ENCODE measurements at places on chromosomes 16 and 17.

DNA sequence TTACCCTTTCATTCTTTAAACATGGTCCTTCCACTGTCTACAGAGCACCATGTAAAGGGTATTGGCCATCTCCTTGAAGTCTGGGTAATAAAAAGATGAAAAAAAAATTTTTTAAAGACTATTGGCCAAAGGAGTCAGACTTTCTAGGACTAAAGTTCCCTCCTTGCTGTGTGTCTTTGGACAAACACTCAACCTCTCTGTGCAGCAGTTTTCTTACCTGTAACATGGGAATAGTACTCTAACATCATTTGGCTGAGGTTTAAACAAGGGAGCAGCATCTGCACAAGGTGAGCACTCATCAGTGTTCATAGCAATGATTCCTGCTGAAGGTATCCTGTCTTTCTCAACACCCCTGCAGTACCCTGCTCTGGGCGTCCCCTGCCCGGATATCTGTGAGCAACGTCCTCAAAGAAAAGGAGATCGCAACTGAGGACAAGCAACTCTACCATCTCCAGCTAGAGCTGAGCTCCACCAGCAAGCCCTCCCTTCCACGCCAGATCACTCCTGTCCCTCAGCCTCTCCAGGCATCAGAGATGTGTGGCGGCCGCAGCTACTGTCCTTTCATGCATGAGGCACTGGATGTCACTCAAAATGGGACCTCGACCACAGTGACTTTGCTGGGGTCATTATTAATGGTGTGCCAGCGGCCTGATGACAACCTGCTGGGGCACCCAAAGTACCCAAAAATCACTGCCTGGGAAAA is 29.5 kb upstream of the RPH3AL start:
- no peak for DNase-seq

DNA sequence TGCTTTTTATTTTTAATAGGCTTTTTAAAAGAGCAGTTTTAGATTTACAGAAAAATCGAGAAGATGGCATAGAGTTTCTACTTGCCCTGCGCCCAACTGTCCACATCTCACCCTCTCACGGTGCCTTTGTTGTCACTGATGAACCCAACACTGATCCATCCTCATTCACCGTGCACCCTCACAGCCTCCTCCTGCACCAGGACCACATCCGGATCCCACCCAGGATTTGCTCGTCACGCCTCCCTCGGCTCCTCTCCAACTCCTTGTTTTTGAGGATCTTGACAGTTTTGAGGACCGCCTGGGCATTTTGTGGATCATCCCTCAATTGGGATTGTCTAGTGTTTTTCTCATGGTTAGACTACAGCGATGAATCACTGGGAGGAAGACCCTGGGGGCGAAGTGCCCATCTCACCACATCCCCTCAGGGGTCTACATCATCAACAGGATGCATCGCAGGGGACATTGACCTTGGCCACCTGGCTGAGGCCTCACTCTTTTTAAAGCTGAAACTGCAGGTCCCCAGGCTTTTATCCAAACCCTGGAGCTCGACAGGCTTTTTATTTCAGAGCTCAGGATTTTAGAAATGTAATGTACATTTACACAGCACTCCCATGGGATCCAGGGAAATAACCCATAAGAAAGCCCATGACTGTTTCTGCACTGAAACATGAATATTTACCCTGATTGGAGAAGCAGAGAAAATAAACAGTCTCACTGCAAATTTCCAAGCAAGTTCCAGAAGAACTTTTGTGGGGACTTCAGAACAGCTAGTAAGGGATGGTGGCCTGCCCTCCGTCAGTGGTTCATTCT is 71.8 kb upstream of the ZNF469 start:
- no peak for DNase-seq

GRCh38 chr17:16425698-16426659 is 10.6 kb downstream of the TRPV2 start:
- DNase-seq, result no peak

GRCh38 chr17:17535957-17536356 is 39.8 kb upstream of the RASD1 start:
- DNase-seq, result no peak

DNA sequence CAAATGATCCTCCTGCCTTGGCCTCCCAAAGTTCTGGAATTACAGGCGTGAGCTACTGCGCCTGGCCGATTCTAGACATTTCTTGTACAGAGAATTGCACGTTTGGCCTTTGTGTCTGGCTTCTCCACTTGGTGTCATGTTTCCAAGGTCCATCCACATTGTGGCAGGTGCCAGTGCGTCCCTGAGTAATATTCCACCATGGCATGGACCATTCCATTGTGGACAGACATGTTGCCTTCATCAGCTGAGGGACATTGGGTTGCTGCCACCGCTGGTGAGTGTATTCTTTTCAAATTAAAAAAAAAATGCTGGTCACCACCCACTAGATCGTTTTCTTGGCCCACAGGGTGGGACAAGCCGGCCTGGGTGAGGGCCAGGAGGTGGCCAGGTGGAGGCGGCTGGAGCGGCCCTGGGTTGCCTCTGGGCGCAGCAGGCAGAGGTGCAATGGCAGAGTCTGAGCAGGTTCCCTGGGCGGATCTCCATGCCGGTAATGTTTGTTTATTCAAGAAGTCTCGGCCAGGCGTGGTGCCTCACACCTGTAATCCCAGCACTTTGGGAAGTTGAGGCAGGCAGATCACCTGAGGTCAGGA is 274.1 kb downstream of the SEC14L1 start:
- no peak for DNase-seq

DNA sequence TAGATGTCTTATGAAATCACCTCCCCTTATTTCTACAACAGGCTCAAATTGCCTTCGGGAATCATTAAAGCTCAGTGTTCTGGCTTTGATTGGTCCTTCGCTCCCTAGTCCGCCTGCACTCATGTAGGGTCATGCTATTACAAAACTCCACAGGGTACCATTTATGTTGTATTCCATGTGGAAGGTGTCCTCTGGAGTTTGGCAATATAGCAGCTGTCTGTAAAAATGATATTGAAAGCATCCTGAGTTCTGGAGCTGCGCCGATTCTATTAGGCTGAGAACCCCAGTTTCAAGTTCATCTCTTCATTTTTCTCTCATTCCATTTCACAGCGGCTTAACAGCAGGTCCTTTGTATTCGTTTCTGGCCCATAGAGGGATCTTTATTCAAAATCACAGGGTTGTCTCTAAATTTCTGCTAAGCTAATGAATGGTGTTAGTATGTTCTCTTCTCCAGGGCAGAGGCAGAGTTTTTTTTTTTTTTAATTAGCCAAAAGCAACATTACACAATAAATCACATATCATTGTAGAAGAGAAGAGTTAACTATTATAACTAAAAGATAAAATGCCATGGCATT is 71.9 kb upstream of the TEKT1 start:
- DNase-seq, result no peak

DNA sequence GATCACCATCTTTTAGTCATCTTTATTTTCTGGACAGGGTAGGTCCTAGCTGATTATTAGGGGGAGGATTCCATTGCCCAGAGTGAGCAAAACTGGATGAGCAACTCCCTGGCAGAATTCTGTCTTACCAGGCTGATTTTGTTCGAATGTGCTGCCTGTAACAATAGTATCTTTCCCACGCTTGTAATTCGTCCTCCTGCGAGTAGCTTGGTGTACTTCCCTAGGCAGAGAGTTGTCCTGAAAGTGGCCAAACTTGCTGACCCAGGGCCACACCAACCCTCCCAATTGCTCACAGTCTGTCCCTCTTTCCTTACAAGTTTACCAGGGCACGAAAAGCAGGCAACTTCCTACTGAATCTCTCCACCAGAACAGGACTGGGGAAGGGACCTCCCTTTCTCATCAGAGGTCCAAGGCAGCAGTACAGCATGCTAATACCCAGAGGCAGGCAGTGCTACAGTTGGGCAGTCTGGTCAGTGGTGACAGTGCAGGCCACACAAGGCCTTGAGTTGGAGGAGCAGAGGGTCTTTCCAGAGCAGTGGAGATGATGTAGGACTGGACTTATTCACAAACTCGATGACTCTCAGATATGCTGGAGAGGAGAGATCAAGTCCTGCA is 67.8 kb upstream of the NLK start:
- DNase-seq, result no peak

All from activated naive CD4-positive, alpha-beta T cell treated with anti-CD3 and anti-CD28 coated beads, Interleukin-2, amount 50 U/mL, for 72 hours (primary cell).